ENCODE measurements at places on chromosomes 6 and 20.

DNA sequence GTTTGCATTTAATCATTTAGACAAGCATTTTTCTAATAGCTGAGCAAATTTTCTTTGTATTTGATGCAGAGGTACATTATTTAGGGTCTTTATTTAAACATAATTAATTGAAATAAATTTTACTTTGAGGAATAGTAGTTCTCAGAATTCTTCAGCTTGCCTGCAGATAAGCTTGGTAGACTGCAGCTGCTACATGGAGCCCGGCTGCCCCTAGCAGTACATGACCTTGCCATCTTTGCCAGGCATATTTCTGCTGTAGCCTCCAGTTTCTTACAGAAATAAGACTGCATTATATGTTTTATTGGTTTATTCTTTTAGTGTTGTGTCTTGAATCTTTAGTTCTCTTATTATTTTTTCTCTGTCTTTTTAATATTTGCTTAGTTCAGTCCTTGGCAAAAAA is 396.8 kb downstream of the QKI start:
- no peak for DNase-seq

DNA sequence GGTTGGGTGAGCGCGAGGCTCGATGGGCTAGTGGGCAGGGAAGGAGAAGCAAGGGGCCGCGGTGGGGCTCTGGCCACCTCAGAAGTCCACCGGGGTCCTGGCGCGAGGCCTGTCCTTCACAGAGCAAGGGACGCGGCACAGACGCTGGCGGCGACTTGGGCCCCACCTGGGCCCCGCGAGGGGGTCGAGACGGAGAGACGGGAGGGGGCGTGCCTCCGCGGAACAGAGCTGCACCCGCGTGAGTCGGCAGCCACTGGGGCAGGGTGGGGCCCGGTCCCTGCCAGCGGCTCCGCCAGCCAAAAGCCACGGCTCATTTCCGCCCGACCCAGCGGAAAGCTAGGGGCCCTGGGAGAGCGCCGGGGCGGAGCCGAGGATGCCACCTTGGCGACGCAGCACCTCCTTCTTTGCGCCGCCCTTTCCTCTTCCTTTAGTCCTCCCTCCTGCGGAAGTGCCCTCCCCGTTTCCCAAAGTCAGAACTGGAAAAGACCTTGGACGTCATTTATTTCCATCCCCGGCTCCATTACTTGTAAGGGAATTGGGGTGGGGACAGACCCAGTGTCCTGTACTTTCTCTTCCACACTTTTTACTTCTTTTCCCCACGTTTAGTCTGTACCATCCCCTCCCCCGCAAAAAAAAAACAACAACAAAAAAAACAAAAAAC is at the start of gene CUL7:
CUL7 (minus strand) TSS at position 307 of the 661 bp plus-strand sequence. CDS start 1,063 bp downstream, outside the sequence.
- DNase-seq, result peak; percentile 96

DNA sequence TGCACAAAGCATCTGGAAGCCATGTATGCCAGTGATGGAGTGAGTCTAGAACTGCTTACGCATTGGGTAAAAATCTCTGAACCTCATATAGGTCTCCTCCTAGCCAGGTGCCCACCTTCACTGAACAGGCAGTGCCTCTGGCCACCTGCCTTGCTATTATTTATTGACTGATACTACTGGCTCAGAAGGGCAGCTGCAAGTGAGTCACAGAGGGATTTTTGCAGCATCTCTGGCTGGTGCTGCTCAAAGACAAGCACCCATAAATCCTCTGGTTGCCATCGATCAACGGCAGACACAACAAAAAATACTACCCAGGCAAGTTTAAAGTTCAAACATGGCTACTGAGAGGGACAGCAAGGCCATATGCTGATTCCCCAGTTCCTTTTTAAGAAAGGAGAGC is 279.4 kb downstream of the UBE3D start:
- DNase-seq, result no peak

DNA sequence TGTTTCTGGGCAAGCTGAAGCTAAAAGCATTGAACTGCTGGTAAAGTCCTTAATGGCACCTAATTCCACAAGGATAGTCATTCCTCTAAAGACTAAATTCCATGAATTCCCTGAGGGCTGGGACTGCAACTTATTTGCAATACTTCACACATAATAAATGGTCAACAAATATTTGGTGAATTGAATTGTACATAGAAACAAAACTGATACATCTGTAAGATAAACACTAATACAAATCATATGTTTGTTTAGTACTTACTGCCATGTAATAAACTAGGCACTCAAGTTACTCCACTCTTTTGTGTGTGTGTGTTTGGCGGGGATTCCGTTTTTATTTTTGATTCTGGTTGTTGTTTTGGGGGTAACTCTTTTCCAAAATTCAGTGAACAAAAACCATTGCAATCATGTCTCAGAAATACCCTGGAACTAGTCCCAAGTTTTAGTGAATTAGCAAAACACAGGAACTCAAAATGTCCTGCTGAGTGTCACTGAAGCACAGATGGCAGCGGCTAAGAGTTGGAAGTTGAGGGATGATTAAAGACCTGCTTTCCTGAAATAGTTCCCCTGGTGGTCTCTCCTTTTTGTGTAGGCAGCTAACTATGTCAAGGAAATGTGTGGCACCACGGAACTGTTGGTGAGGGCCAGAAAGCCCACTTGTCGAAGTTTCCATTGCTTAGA is 74.8 kb upstream of the SNRPB2 start:
- DNase-seq, result no peak

- peak; percentile 96 for DNase-seq
Observed at GRCh38 chr6:100464903-100465700, at the start of gene SIM1. Gene SIM1, minus strand, starts transcription at chr6:100464921. Its CDS starts 1,453 bp downstream, at chr6:100463468.

DNA sequence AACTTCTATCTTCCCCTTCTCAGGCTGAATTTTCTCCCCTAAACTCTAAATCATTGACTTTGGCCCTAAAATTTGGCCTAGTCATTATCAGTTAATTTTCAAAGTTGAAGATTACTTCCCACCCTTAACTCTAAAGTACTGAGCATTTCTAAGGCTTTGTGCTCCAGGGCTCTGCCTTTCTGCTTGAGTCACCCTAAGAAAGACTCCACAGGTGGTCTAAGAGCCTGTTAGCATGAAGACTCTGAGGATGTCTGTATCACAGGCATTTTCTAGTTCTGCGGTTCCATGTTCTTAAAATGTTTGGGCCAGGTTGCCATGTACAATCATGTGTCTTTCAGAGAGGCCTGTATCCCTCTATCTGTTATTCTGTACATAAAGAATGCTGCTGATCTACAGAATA is 808.1 kb upstream of the MANEA start:
- DNase-seq, result no peak

DNA sequence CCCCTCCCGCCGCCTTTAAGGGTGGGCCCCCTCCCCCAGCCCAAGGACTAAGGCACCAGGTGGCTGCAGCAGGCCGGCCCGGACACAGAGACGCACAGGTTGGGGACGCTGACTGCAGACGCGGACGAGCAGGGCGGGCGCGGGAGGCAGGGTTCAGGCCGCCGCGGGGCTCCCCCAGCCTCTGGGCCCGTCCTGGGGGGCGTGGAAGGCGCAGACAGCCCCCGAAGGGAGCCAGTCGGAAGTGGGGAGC is 9.3 kb downstream of the DUSP15 start:
- DNase-seq, result peak; percentile 80

GRCh38 chr6:123053602-123054225 is 57.7 kb downstream of the CLVS2 start:
- DNase-seq, result no peak

DNA sequence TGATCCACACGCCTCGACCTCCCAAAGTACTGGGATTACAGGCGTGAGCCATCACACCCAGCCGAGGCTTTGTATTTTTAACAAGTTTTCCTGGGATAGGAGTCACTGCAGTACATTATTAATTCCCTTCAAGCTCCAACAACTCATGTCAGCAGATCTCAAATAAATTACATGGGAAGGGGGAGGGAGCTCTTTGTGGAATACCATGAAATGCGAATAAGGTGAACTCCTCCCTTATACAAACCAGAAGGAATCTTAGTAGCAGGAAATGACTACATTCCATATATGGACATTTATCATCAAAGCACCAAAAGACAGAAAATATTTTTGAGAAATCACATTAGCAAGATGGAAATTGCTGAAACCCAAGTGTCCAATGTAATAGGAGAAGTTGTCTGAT is 2.9 kb downstream of the GSS start:
- no peak for DNase-seq
